ENCODE measurements at places on chromosomes 6 and 20.

GRCh38 chr6:7053125-7053774, 54.5 kb upstream of the RREB1 start:
- no peak for DNase-seq

DNA sequence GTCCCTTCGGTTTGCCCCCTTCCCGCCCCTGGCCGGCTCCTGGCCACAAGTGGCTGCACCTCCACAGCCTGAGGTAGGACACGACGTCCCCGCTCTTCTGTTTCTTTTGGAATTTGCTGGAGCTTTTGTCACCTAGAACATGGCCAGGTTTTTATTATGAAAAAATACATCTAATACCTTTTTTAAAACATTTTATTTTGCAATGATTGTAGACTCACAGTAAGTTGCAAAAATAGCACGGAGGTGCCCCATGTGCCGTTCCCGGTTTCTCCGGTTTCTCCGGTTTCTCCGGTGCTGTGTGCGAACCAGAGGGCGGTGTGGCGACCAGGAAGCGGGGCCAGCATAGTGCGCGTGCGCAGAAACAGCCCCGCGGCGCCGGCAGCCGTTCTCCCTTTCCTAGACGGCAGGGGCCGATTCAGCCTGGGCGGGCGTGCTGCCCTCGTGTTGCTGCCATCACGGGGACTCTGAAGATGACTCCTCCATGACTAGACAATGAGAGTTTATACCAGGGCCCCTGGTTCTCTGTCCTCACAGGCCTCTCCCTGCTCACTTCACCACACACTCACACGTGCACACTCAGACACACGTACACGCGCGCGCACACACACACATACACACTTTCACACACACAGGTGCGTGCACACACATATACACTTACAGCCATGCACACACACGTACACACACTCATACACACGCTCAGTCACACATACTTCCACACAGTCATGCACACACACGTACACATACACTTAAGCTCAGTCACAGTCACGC, 102.1 kb downstream of the TMEM242 start:
- DNase-seq: peak; percentile 90

- DNase-seq: no peak
Measured at GRCh38 chr20:51331481-51331880, 211.0 kb downstream of the NFATC2 start.

DNA sequence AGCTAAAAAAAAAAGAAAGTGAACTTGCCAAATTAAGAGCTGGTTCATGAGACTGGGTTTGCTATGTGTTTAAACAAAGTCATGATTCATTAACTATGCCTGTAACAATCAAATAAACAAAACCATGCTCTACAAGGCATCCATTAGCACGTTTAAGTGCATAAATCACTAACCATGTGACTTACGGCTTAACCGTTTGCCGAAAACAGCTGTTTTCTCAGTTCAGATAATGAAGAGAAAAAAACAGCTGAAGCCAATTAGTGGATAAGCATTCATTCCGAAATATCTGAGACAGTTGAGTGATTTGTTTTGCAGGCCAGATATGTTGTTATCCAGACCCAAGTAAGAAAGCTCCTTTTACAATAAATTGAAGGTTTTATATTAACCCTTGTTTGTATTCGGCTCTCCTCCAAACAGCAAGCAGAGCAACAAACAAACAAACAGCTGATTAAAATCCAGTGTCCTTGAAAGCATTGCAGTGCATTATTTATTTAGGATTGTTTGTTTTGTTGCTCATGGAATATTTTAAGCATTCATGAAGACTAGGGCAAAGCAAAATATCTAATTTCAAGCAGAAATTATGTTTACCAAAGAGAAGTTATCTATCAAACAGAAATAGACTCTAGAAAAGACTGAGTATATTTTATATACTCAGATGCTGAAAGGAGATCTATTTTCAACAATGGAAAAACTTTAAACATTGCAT, 343.5 kb downstream of the RFPL4B start:
- no peak for DNase-seq

- no peak for DNase-seq
Measured at GRCh38 chr6:161584051-161584450, 310.2 kb upstream of the AGPAT4 start.

GRCh38 chr6:35727935-35728682, 8.7 kb upstream of the ARMC12 start:
- DNase-seq: peak; percentile 95
